ENCODE measurements at places on chromosomes 2 and 18.

DNA sequence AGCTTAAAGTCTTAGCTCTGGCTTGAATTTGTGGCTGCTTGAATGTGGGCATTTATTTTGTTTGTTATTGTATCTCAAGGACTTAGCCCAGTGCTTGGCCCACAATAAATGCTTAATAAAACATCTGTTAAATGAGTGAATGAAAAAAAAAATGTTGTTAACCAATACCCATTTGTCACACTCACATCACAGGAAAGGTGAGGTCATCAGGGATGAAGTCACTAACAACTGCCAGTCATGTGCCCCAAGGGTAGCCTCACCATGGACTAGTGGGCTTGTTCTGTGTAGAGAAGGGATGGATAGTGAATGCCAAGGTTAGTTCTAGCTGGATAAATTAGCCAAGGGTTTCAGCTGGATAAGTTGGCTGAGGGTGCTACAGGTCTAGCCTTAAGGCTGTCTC is 3.0 kb downstream of the NRBP1 start:
- DNase-seq = peak; percentile 44

- DNase-seq = no peak
These were observed 156.7 kb downstream of the SLC4A10 start for GRCh38 chr2:161780881-161781280.

- no peak for DNase-seq
These were observed 100.1 kb downstream of the MYOM1 start for GRCh38 chr18:3119401-3120341.

DNA sequence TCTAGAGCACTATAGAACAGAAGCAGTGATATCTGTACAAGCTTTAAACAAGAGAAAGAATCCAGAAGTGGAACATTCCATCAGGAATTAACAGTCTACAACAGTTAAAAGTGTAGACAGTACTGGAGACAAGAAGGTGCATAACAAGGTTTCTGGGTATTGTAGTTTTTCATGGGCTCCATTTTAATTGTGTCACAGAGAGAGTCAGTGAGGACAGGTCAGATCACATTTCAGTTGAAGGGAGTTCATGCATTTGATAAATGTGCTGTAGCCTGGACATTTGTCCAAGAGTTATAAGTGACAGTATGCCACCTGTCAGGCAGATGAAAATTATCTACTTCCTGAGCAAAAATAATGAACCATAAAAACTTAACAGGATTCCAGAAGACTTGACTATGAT is 328.6 kb downstream of the CNTNAP5 start:
- DNase-seq = no peak

DNA sequence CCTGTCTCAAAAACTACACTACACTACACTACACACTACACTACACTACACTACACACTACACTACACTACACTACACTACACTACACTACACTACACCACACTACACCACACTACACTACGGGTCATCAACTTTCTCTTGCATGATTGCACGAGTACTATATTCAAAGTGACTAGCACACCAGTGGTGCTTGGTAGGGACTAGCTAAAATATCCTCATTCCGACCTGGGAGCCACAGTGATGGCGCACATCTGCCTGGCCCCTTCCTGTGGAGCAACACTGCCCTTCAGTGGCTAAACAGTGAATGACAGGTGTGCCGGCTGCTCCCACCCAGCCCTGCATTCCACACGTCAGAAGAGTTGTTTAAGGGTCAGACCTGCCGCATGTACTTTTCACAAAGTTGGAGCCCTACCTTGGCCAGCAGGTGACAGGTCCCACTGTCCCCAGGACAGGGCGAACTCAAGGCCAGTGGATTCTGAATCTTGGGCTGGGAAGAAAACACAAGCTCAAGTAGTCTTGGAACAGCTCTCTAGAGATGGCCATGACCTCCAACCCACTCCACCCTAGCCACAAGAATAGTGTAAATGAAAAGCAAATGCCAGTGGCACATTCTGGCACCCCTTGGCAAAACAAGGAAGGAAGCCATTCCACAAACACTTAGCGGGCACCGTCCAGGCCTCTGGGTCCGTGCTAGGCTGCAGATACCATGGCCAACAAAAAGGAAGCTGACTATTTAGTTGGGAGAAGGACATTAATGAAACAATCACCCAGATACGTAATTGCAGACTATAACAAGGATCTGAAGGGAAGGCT is 79.7 kb upstream of the MSH2 start:
- DNase-seq = peak; percentile 57

DNA sequence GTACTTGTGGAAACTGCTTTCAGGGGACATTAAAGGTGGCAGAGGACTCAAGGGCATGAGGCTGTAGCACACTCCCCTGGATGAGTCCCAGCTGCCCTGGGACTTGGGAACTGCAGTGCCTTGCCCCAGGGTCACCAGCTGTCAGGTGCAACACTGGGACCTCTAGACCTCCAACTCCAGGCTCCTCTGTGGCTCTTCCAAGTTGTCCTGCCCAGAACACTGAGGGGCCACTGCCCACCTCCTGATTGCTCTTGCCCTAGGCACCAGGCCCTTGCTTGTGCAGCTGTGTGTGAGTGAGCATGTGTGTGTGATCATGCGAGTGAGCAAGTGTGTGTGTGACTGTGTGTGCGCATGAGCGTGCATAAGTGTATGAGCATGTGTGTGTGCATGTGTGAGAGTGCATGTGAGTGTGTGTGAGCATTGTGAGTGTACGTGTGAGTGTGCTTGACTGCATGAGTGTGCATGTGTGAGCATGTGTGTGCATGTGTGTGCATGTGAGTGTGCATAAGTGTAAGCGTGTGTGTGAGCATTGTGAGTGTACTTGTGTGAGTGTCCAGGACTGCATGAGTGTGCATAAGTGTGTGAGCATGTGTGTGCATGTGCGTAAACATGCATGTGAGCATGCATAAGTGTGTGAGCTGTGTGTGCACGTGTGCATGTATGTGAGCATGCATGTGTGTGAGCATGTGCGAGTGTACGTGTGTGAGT is 301.5 kb downstream of the NDUFA10 start:
- no peak for DNase-seq

- no peak for DNase-seq
These were observed 27.4 kb downstream of the NEMP2 start for GRCh38 chr2:190507135-190507534.

GRCh38 chr18:45467293-45467692 is 148.0 kb upstream of the SLC14A2 start:
- no peak for DNase-seq

DNA sequence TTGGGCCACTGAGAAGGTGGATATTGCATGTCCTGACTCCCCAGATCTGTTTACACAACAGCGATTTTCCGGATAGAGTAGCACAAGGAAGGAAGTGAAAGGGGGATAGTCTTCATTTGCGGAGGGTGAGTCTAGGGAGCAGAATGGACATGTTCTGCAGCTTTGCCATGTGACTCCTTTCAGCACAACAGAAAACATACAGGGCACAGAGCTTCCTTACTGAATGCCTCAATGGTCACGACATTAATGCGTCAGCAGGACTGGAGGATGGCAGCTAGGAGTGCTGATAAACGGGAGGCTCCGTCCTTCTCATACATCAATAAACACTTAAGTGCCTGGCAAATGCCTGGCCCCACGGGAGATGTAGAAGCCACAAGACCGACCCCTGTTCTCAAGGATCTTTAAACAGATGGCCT is 163.0 kb downstream of the FAM210A start:
- DNase-seq = no peak

DNA sequence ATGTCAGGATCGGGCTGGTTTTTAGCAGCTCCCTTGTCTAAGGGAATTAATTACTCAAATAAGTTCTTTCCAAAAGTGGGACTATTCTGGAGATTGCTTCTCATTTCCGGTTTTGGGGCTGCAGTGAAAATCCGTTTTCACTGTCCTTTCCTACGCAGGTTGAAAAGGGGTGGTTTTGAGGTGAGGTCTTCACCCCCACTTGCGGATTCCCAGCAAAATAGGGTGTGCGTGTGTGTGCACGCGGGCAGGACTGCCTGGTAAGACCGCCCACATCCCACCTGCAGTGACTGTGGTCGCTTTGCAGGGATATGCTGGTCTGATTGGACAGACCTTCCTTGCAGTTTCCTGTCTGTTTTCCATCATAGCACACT is 472 bp upstream of the PLEKHM3 start:
- no peak for DNase-seq

Measured in HFFc6 (cell line).